ENCODE measurements at places on chromosomes 11 and 22.

DNA sequence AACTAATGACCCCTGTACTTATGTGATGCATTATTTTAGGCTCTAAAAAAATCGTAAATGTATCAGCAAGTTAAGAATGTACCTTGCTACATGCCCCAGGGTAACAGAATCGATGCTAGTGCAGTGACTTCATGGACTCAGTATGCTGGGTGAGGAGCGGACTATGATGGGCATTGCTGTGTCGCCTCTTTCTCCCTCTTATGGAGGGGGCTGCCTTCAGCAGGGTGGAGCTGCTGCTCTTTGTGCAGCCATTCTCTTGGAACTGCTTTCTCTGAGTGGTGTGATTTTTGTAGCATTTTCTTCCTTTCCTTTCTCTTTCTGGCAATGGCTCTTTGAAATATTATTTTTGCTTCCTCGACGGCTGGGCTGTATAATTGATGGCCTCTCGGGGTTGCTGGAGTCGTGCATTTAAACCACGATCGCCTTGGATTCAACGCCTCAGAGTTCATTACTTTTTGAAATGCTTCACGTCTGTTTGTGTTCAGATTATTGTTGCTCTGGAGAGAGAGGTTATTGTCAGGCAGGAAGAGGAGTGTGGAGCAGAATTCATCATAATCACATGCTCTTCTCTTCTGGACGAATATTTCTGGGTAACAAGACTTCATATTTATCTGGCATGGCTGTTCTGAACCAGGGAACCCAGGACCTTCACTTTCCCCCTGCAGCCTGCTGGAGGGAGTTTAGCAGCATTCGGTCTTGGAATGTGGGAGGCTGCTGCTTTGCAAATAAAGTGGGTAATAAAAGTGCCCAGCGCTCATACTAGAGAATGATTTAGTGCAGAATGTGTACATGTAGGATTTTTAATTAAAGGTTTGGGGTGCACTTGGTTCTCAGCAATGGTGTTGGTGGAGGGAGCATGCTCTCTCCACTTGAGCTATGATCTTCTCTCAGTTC, 804.2 kb downstream of the NTM start:
- no peak for DNase-seq

- no peak for DNase-seq
Measured at GRCh38 chr22:16717699-16718558, 107.3 kb downstream of the XKR3 start.

GRCh38 chr11:35971841-35972422, 28.1 kb downstream of the LDLRAD3 start:
- DNase-seq: no peak

DNA sequence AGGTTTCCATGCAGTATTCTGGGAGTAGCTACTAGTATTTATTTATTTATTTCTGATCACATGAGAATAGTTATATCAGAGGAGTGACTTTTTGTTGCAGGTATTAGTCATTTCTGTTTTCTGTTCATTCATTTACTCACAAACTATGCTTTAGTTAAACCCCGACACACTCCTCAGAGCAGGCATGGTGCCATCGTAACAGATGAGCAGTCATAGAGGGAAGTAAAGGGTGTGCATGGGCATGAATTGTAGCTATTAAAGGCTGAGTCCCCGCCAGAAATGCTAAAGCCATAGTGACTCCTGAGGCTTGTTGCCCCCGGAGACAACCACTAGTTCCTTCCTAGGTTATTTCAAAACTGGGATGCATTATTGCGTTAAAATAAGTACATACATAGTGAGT, 10.6 kb downstream of the JHY start:
- DNase-seq: no peak

- no peak for DNase-seq
Measured at GRCh38 chr22:19174106-19175025, 4.2 kb downstream of the SLC25A1 start.

GRCh38 chr11:102320679-102321078, 3.4 kb downstream of the BIRC3 start:
- no peak for DNase-seq

GRCh38 chr11:297586-298405, 1.5 kb downstream of the IFITM5 start:
- no peak for DNase-seq

DNA sequence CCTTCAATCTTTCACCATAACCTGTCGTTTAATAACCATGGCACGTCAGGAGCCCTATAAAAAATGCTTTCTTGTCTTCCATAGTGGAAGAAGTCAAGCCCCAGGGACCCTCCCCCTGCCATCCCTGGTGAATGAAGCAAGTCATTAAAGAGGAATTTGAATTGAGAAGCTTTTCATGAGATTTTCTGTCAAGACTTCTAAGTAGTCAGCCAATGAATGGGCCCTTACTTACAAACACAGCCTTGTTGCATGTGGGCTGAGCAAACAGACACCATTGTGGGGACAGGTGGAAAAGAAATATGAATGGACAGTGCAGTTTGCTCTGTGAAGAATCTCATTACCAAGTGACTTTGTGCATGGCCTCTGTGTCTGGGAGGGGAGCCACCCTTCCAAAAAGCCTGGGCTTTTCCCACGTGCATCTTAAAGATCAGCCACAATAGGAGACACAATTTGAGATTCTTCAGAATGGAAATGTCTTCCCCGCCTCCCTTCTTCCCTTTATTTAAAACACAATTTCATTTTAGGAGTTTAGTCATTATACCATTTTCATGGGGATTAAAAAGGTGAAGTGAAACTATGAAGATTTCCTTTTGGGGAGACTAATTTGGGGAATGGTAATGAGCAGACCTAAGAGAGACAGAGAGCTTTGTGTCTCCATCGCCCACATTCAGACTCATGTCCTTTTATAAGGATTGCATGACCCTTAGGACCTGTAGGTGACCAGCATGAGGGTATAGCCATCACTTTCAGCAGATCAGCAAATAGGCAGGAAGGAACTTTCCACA, 152.0 kb downstream of the LRRC4C start:
- no peak for DNase-seq
